Fibroblast of lung (primary cell): ENCODE measurements at places on chromosomes 4 and X. TPM values are rescaled to one million over a fixed set of nuclear protein-coding genes. Genes with fewer than 3 reads are reported as not detected.
A peak's percentile ranks its signal among the peaks of the same experiment; 100 is the strongest.

Gene MAPK10
- polyA plus RNA-seq = 3.2 and 3.8 TPM in 2 replicates

- DNase-seq = no peak
These were observed at the start of gene PHKA2 for GRCh38 chrX:18983666-18984380. Gene PHKA2 (minus strand): TSS chrX:18984114. CDS start chrX:18983932, 182 bp downstream.

- peak; percentile 11 for DNase-seq
These were observed 103.9 kb upstream of the RAB40AL start for GRCh38 chrX:102833136-102833535.

DNA sequence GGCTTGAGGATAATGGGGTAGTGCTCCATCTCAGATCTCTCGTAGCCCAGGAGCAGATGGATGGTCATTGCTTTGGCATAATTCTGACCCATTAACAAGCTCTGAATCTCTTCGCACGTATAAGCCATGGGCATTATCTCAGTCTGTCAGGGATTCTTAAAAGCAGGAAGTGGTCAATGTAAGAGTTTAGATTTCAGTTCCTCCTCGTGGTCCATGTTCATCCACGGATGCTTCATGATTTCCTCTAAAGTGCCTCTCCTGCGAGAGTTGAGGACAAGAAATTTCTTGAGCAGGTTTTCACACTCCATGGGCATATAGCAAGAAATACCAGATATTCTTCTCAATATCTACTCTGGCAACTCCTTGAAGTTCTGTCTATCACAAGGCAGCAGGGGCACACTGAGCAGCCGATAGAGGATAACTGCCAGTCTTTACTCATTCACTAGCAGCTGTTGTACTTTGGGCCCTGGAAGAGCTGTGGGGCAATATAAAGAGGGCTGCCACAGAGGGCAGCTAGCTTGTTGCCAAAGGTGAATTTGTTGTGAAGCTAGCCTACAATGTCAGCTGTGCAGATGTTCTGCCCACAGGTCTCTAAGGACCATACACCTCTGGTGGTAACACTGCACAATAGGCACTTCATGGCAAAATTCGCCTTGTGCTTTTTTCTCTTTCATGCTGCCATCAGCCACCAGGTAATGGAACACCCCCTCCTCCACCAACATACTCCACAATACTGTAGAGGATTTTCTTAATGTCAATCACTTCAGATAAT, 52.0 kb upstream of the WDR17 start:
- DNase-seq = no peak

- no peak for DNase-seq
These were observed 242.4 kb downstream of the NDST4 start for GRCh38 chr4:114870987-114871386.

- no peak for DNase-seq
These were observed 42.5 kb upstream of the ZNF157 start for GRCh38 chrX:47327902-47328301.

DNA sequence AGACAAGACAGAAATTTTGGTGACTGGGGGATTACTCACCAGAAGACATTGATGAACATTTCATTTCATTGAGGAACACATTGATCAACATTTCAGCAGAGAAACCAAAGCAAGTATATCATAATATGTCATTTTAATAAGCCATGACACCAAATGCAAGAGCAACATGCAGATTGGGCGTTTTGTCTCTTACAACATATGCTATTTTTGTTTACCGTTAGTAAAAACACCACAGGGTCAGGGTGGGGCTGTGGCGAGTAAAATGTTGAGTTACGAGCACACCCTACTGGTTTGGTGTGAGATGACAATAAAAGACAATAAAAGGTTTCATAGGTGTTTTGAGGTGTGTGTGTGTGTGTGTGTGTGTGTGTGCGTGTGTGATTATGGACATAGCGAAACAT, 294.5 kb downstream of the PDGFC start:
- peak; percentile 67 for DNase-seq

Gene TACC3
- 10.2 and 43.2 TPM in 2 replicates for polyA plus RNA-seq

Gene PAGE5
- polyA plus RNA-seq = not detected in 2 replicates

- no peak for DNase-seq
These were observed 48.0 kb downstream of the PPP2R2C start for GRCh38 chr4:6424425-6424824.

Gene CTAG2
- polyA plus RNA-seq = not detected in 2 replicates

- DNase-seq = no peak
These were observed 580.3 kb upstream of the ZFP42 start for GRCh38 chr4:187415231-187415630.

Gene GAB1
- 13.7 and 18.0 TPM in 2 replicates for polyA plus RNA-seq

GRCh38 chr4:105624530-105624929, 72.1 kb downstream of the ARHGEF38 start:
- peak; percentile 75 for DNase-seq
